ENCODE measurements at places on chromosomes 2 and 18.
A peak's percentile ranks its signal among the peaks of the same experiment; 100 is the strongest.

- no peak for DNase-seq
These were observed 6.9 kb downstream of the MAB21L4 start for GRCh38 chr2:240888890-240889573.

- no peak for DNase-seq
These were observed 457.2 kb upstream of the MEX3C start for GRCh38 chr18:51654488-51655326.

DNA sequence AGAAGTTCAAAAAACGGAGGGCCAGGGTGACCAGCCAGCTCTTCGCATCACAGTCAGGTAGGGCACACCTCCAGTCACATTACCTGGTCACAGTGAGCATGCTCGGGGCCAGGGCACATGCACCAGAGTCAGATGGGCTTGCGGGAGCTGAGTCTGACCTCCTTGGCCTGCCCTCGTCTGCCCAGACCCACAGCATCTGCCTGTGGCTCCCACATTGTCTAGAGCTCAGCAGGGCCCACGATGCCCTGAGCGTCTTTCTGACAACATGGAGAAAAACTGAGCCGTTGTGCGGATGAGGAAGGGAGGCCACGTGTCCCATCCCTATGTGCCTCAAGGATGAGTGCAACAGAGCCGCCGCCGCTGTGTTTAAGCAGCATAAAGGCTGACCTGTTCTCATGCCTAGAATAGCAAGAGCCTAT is 37.6 kb downstream of the CRACDL start:
- DNase-seq, result no peak

DNA sequence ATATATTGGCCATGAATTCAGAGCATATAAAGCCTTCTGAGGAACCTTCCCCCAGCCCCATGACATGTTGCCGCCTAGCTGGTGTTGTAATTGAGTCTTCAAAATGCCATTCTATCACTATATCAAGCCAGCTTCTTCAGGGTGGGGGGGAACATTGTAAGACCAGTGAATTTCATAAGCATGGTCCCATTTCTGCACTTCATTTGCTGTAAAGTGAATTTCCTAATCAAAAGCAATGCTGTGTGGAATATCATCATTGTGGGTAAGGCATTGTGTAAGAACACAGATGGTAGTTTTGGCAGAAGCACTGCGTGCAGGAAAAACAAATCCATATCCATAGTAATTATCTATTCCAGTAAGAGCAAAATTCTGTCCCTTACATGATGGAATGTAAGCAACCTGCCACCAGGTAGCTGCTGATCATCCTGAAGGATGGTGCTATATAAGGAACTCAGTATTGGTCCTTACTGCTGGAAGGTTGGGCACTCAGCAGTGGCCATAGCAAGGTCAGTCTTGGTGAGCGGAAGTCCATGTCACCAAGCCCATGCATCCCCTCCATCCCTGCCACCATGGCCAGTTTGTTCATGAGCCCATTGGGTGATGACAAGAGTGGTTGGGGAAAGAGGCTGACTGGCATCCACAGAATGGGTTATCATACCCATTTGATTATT is 159.4 kb downstream of the COPS8 start:
- no peak for DNase-seq

DNA sequence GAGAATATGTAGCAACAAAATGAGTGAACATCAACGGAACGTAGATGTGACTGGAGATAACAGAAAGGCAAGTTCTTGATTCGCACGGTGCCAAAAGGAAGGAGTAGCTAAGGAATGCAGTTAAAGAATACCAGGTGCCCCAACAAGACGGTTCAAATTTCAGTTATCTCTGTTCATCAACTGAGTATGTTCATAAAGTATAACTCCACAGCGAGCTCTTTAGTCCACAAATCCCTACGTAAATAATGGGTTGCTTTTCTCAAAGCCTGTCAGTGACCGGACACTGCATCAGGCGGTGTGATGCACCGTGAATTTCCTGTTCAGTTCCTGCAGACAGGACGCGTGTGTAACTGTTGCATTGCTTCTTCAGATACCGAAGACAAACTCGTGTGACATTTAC is 91.8 kb downstream of the NOL10 start:
- DNase-seq, result no peak

DNA sequence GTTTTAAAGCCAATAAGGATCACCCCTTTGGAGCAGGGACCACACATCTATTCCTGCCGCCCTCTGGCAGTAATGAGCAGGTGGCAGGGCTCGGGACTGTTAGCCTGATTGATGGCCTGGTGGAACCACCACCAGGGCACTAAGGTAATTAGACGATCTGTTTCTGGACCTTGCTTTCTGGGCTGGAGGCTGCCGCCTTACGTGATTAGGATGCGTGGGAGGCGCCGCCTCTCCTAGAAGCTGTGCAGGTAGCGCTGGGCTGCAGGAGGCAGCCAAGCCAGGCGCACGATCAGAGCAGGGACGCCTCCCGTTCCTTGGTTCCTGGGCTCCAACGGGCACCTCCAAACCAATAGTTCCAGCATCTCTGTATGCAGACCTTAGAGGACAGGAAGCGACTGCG is 242.6 kb upstream of the RAB12 start:
- DNase-seq, result no peak

- no peak for DNase-seq
These were observed 14.0 kb downstream of the KIF5C start for GRCh38 chr2:148888986-148889385.

GRCh38 chr2:129923265-129924091 is 56.0 kb upstream of the RAB6C start:
- peak; percentile 40 for DNase-seq

- no peak for DNase-seq
These were observed 31.4 kb upstream of the CD28 start for GRCh38 chr2:203675086-203675485.

GRCh38 chr2:147499785-147500184 is 345.0 kb upstream of the ACVR2A start:
- no peak for DNase-seq

GRCh38 chr2:75828826-75829225 is 118.1 kb upstream of the GCFC2 start:
- no peak for DNase-seq

DNA sequence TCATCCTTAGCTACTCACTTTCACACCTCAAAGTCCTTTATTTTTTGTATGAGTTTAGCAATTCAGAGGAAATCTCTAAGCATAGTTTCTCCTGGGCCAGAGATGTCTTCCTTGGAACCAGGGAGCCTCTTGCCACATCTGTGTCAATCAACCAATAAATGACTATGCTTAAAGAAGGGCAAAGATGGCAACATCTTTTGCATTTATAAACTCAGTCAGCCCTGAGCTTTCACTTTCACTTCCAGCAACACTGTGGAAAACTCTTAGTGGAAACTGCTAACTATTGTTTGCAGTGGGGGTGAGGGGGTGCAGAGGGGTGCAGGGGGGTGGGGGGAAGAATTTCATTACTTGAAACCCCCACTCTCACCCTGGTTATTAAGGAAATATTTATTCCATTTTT is 3.4 kb downstream of the ACVR1C start:
- no peak for DNase-seq

DNA sequence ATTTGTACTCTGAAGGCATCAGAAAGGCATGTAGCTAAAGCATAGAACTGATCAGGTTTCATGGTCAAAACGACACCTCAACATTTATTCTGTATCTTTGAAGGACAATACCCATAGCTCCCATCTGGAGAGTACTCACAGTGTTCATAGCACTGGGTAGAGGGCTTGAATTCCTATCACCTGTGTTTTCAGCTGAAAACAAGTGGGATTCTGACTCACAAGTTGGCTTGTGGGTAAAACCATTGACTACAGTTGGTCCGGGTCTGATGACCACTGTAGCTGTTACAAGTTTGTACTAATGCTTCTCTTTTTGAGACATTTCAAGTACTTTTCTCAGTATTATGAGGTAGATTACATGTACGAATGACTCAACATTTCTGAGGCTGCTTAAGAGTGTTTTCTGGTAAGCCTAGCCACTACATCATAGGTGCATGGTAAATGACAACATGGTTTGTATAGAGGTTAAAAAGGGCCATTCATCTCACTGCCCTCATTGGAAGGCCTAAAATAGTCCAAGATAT is 68.6 kb upstream of the PELI1 start:
- no peak for DNase-seq

- DNase-seq, result no peak
These were observed 4.0 kb downstream of the VAMP5 start for GRCh38 chr2:85588236-85588635.

DNA sequence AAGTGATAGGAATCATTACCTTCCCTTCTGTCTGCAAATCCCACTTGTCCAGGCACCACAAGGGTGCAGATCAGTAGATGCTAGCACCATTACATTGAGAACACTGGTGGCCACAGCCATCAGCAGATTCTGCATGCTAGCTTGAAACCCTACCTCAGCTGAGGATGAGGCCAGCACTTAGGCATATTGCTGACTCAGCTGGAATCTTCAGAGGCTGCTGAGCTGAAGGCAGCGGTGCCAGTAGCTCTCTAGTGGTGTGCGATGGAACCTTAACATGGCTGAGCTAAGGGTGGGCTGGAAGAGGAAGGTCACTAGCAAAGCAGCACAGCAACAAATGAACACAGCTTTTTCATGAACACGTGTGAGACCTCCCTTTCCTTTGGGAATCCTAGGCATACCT is 19.0 kb upstream of the CPO start:
- no peak for DNase-seq

GRCh38 chr2:191446910-191447309 is 201.7 kb downstream of the MYO1B start:
- no peak for DNase-seq

- no peak for DNase-seq
These were observed 818.1 kb downstream of the SLC4A3 start for GRCh38 chr2:220445429-220446105.

GRCh38 chr2:19536136-19536535 is 177.7 kb upstream of the OSR1 start:
- no peak for DNase-seq

GRCh38 chr2:132974467-132975095 is 304.6 kb upstream of the LYPD1 start:
- no peak for DNase-seq

- no peak for DNase-seq
These were observed 131.0 kb downstream of the DPP4 start for GRCh38 chr2:161943011-161943410.

- DNase-seq, result no peak
These were observed 107.0 kb downstream of the RNF144A start for GRCh38 chr2:7024261-7024660.

GRCh38 chr2:28768422-28768821 is 16.8 kb downstream of the PPP1CB start:
- no peak for DNase-seq

GRCh38 chr18:40708726-40709125 is 1246.3 kb upstream of the PIK3C3 start:
- no peak for DNase-seq

GRCh38 chr2:25664183-25664964 is 9.0 kb downstream of the DTNB start:
- DNase-seq, result peak; percentile 65

GRCh38 chr2:21727101-21727500 is 603.3 kb downstream of the TDRD15 start:
- no peak for DNase-seq

DNA sequence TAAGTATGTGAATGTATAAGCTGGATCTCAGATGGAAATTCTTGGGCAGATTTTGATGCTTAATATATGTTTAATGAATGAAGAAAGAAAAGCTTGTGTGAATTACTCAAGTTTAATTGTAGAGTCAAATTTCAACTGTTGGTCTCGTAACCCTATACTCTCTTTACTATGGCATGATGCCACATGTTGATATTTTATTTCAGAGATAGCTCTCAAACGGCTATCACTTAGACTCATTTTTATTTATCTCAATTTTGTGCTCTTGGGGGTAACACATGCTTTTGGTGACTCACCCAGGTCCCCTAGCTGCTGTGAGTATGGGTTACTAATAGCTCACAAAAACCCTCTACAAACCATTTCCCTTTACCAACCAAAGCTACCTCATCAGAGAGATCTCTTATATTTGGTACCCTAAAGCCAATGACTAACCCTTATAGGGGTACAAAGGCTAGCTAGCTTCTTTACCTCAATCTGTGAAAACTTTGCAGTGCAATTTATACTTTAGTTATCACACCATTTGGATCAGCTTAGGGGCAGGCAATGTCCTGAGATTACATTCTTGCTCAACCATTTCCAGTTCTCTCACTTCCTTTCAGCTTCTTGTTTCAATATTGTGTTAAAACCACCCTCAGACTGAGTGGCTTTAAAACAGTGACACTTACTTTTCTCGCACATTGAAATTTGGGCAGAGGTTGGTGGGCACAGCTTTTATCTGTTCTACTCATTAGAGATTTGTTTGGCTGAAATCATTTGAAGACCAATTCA is 240.3 kb downstream of the CDH7 start:
- DNase-seq, result no peak

DNA sequence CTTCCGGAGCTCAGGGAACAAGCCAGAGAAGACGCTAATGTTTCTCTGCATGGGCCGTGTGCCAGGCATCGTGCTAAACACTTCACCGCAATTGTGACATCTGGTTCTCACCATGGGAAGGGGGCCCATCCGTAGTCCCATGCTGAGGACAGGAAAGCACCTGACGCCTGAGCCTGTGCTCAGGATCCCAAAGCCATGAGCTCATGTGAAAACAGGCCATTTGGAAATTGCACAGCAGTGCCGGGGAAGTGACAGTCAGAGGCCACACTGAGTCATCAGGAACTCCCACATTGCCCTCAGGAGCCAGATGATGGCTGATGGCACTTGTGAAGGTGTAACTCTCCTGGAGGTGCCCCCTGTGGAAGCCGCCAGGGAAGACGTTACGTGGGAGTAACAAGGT is 141.0 kb downstream of the INHBB start:
- no peak for DNase-seq

GRCh38 chr2:105934467-105934866 is 189.8 kb downstream of the NCK2 start:
- DNase-seq, result no peak

DNA sequence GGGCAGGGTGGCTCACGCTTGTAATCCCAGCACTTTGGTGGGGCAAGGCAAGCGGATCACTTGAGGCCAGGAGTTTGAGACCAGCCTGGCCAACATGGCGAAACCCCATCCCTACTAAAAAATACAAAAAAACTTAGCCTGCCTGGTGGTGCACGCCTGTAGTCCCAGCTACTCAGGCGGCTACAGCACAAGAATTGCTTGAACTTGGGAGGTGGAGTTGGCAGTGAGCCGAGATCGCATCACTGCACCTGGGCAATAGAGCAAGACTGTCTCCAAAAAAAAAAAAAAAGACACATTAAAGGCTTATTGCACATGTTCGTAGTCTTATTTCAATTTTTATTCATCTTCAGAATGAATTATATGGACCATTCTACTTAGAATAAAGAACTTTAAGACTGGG is 110.2 kb downstream of the BMPR2 start:
- no peak for DNase-seq

DNA sequence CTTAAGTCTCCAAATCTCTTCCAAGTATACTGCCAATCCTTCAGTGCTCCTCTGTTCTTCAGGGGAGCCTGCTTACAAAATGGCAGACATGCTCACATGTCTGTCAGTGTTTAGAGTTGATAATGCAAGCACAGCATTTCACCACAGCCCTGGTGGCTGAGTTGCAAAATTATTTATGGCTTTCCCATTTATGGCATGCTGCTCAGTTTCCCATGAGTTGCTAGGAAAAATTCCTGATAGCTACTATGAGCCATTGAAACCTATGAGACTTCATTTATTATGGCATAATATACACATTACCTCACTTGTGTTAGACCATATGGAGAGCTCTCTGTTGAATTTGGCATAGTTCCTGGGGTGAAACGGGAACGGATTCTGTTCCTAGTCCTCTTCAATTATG is 448.7 kb upstream of the TCF4 start:
- no peak for DNase-seq
